ENCODE measurements at places on chromosomes 2 and 18.

- peak; percentile 7 for DNase-seq
These were observed 221.8 kb downstream of the INSIG2 start for GRCh38 chr2:118309946-118310680.

- DNase-seq, result no peak
These were observed 2.0 kb downstream of the DHX57 start for GRCh38 chr2:38873763-38874162.

DNA sequence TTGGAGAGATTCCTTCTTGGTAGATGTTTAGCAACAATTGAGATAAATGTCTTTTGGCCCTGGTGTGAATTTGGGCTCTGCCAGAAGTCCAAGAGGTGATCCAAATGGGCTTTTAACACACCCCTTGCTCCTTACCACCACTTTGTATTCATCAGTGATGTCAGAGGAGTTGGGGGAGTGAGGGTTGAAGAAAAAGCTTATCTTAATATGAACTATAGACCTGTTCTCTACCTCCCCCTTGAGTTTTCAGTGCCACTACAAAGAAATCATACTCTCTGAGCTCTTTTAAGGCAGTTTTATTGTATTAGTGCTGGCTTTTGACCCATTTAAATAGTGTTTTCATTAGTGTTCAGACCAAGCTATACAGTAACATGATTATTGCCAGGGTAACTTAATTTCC lies 229.1 kb downstream of the PHLPP1 start:
- DNase-seq, result no peak

GRCh38 chr2:152432206-152432653 lies 97.3 kb downstream of the FMNL2 start:
- no peak for DNase-seq

DNA sequence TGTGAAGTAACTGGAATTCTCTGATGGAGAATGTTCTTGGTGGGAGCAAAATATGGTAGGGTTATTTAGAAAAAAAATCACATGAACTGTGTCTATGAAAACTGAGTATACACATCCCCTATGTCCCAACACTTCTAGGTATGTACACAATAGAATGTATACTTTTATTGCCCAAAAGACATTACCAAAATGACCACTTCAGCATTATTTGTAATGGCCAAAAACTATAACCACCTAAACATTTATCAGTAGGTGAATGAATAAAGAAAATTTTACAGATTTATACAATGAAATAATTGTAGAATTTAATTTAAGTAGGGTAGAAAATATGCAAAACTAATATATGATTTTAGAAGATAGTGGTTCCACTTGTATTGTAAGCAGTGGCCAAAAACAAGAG lies 462.8 kb downstream of the KCNJ3 start:
- no peak for DNase-seq

DNA sequence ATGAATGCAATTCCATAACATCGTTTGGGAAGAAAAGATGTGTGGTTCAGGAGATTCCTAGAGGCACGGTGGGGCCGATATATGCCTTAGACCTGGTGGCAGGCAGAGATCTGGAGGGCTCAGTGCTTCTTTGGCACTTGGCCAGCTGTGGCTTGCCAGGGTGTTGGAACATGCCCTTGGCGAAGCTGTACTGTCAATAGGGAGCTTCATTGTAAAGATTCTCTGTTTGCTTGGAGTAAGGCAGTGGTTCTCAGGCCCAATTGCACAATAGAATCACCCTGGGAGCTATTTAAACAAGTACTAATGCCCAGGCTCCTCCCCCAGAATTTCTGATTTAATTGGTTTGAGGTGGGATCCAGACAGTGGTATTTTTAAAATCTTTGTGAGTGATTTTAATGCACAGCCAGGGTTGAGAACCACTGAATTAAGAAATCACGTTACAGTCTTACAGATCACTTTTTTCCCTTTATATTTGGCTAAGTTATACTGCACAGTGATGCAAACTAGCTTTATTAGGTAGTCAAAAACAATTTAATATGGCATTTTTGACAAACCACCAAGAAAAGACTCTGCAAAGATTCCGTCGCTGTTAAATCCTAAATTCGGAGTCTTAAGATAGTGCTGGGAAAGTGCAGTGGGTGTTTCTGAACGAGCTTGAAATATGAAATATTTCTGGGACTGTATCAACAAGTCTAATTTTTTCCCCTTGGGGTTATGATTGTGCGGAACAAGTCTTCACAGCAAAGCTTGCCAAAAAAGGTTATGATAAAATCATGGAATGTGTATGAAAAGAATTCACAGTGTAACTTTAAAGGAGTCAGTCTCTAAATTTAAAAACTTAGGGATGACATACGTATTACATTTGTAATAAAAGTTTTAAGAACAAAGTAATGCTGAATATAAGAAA lies 78.0 kb downstream of the CRIM1 start:
- DNase-seq, result no peak

GRCh38 chr18:53991202-53991601 lies 233.3 kb downstream of the MBD2 start:
- no peak for DNase-seq

DNA sequence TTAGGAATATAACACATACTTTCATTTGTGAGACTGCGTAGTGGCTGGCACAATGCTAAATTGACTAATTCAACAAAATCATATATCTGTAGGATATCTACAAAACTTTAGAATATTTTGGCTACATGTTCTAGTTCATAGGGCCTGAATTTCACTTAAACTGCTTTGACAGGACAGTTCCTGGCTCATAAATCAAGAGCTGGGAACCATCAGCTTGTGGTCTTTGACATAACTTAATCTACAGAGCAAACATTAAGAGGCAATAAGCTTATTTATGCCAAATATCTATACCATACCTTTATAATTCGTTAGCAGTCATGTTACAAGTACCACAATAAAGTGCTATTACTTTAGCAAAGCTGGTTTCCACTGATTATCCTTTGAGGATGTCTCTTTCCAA lies 83.5 kb downstream of the ROCK2 start:
- no peak for DNase-seq

DNA sequence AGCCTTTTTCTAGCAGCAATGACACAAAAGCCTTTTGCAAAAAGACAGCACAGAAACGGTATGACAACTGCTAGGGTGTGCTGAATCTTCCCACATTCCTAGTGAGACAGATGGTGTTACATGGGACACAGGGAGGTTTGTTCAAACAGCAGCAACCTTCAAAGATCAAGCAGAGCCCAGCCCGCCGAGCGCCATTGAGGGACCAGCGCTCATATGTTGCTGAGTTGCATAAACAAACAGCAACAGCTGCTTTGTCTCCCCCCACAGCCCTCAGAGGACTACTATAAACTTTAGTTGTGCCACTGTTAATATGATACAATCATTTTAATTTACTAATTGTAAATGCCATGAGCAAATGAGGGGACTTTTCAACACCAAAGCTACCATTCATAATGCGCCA lies 117.7 kb downstream of the ZEB2 start:
- no peak for DNase-seq

DNA sequence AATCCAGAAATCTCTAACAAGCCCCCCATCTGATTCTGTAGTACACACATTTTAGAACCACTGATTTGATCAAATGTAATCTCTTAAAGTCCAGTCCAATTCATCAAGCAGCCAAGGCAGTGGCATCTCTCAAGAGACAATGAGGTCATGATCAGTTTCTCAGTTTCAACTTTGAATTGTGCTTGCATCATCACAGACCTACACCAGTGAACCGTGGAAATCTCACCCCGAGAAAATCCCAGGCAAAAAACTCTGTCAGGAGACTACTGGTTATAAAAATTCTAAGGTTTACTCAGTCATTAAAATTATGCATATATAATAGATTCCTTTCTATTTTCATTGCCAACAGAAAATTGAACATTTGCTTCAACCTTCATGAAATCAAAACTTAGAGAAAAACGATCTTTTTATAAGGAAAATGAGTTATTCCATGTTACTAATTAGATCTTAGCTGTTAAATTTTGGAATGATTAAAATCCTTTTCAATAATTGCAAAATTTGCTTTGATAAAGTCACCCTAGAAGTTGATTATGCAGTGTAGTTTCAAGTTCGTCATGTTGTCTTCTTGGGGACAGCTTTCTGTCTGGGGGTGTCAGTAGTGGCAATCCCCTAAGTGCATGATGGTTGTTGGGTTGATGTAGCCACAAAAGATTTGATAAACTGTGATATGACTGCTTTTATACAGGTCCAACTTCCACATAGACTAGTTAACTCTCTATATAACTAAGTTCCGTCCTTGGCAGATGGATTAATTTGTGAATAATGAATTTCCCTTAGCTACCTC lies 235.0 kb downstream of the CAMKMT start:
- no peak for DNase-seq

- DNase-seq, result no peak
These were observed 82.5 kb downstream of the SPRED2 start for GRCh38 chr2:65349863-65350262.

- no peak for DNase-seq
These were observed 270.6 kb upstream of the FBXO11 start for GRCh38 chr2:48176876-48177275.

- no peak for DNase-seq
These were observed at the start of gene GPR39 for GRCh38 chr2:132416723-132417395. Gene GPR39, plus strand, starts transcription at chr2:132416805.

DNA sequence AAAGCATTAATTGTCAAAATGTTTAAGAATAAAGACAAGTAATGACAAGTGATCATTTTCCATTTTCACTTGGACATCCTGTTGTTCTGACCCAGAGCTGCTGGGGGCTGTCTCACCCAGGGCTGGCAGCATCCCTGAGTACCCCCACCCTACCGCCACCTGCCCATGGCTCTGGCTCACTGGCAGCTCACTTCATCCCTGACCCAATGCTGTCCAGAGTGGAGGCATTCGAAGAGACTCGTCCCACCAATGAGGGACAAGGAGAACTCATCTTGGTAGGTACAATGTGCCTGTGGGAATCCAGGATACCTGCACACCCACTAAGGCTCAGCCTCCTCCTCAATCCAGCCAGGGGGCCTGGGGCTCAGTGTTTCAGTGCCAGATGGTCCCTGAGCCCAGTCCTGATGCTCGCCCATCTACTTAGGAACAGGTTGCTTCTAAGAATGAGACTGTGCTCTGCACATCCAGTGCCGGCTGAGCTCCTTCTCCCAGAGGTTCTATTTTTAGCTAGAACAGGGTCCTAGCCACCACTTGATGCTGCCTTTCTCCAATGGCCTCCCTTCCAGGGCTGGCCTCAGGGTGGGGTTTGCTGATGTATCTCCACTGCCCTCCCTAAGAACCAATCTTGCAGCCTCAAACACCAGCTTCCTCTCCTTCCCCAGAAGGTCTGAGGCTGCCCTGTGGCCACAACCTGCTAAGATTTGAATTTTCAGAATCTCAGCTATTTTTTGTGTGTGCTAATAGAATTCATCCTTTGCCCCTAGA lies 53.7 kb downstream of the ADD2 start:
- no peak for DNase-seq

DNA sequence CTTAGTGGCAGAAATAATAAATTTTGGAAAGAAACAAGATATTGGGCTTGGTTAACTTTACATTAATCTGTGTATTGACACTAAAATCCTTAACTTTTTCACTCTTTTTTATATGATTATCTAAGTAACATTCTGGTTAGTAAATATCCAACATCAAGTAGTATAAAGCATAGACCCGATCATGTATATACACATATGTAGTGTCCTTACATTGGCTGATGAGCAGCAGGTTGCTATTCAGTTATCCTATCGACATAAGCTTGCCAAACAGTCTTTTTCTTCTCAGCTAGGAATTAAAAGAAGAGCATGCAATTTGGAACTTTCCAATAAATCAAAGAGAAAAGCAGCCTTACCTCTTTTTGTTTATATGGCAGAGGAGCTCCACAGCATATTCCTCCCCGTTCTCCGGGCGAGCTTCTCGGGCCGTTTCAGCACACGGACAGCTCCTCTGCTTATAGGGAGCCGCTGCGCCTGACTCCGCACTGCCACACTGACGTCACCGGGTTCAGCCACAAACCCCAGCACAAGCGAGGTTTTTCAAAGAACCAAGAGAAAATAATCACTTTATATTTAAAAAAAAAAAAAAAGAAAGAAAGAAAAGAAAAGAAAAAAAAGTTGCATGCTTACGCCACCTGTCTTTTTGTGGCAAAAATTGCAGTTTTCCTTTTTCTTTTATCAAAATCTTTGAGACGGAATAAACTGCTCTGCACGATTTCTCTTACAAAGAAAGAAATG lies at the start of gene SCG2:
SCG2 (minus strand) TSS at position 430 of the 735 bp plus-strand sequence. CDS start 3,079 bp downstream, outside the sequence.
- no peak for DNase-seq

DNA sequence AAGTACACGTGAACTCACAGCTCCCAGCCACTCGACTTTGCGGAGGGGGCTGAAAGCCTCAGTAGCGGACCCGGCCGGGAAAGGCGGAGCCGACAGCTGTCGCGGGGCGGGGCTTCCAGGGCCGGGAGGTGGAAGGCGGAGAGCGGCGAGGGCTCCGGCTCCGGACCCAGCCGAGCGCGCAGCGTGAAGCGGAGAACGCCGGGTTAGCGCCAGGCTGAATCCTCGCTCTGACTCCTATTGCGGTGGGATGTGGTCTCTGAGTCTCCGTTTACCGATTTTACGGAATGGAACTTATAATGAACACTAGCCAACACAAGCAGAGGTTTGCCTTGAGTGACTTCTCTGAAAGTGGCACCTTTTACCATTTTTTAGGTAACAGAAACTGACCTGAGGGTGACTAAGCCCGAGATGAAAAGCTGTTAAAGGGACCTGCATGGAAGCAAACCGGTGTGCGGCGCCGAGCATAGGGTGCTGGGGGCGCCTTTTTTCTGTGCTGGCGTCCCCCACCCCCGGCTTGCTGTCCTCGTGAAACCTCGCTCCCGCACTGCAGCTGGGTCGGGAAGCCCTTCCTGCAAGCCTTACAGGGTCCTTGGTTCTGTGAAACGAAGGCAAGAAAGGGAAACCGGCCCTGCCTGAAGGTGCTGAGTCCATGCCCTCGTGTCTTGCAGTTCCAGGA lies 72.9 kb downstream of the EN1 start:
- DNase-seq, result no peak

- no peak for DNase-seq
These were observed 98.4 kb upstream of the NEUROD1 start for GRCh38 chr2:181778621-181779201.

DNA sequence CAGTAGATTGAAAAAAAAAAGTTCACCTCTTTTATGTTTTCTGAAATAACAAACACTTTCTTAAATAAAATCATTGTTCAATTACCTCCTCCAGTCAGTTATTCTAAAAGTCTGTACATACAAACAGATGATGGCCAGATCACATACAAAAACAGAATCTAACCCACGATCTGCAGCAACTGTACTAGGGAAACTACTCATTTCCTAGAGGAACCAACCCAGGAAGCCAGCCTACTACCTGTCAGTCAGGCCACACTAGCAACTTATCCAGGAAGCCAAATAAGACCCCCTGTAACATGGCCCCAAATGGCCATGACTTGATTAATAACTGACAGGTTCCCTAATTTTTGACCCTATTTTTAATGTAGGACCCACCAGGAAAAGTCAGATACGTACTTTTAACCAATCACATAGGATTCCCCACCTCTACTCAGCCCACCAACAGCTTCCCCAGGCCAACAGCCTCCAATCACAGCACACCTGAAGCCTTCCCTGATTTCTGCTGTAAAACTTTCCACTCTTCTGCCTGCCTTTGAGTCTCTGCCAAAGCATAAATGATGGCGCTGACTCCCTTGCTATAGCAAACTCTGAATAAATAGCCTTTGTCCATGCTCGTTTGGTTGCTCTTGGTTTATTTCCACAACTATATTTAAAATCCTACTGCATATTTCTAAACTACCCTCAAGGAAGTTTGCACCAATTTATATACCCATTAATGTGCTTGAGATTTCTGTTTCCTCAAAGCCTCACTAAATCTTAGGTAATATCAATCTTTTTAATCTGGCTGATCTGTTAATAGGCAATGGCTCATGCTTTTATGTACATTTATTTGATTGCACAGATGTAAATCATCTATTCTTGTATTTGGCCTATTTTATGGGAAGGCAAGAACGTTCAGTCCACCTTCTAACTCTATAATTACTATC lies 486.4 kb downstream of the FBXO15 start:
- no peak for DNase-seq
